ENCODE measurements at places on chromosomes 3 and 15.

GRCh38 chr15:48112242-48112641 lies 8.5 kb upstream of the SLC24A5 start:
- no peak for DNase-seq

GRCh38 chr3:81545572-81545971 lies 215.9 kb downstream of the GBE1 start:
- DNase-seq, result no peak

DNA sequence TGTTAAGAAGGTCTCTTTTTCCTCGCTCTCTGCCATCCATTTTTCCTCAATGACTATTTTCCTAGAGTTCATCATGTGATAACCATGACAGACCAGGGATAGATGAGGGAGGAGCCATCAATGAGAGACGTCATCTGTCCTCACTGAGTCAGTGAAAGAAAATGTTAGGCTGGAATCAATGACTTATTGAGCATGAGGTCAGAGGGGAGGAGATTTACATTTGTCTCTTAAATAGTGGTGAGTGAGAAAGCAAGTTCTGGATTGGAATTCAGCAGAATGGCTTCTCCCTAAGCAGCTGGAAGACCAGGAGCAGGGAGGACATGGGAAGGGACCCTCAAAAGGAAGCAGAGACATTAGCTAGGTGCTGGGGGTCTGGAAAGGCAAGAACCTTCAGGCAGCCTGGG lies 28.2 kb upstream of the USP3 start:
- DNase-seq, result no peak

DNA sequence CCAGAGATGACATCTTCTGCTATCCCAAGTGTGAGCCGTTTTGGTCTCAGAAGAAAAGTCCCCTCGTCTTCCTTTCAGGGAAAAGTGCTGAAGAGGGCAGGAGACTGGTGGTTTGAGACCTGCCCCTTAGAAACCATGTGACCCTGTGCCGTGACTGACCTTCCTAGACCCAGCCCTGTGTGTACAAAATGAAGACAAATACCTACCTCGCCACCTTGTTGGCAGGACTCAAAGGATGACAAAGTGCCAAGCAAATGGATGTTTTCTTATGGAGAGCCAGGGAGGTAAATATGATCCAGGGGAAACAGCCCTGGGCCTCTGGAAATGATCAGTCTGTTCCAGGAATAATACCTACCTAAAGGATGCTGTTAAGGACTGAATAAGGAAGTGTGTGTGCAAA lies 41.3 kb downstream of the FAM174B start:
- DNase-seq, result no peak

DNA sequence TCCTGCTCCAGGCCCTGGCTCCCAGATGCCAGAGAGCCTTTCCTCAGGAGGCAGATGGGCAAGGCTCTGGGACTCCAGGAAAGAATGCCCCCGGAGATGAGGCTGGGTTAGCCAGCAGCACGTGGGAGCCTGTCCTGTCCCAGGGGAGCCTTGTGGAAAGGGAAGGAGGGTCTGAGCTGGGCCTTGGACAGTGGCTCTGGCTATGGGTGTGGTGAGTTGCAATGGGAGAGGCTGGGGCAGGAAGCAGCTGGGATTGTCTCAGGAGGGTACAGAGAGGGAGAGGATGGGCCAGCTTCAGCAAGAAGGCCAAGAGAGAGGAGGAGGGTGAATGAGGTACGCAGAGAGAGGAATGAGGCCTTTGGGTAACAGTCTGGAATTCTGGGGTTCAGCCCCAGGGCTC lies 17.4 kb upstream of the CACNA2D2 start:
- no peak for DNase-seq

GRCh38 chr3:32758375-32758753 lies 59.4 kb upstream of the TRIM71 start:
- no peak for DNase-seq

DNA sequence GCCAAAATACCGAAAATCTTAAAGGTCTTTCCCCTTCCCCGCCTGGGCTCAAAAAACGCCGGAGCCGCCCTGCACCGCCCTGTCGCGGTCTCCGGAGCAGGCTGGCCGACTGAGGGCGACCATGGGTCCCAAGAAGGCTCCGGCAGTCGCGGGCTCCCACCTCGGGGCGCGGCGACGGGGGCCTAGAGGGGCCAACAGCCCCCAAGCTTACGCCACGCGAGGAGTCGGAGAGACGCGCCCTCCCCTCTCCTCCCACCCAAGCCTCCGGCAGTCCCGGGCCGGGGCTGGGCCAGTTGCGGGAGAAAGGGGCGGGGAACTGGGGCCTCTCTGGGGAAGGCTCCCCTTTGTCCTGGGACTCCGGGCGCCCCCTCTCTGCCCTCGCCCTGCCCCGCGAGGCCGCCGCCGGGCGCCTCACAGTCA lies 69.2 kb downstream of the GOLGA8B start:
- no peak for DNase-seq

DNA sequence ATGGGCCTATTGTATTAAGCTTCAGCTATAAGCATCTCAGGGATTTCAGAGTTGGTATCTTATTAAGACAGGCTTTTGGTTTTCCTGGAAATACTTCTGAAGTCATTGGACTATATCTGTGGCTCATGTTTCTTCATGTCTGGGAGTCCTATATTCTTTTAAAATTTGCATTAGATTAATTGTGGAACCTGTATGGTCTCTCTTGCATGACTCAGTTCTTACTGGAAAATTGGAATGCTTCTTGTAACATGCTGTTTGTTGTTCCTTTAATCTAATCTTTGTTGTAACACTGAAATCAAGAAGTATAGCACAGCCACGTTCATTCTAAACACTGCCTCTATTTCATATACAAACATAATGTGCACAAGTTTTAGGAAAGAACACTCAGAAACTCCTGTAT lies 208.1 kb downstream of the RBMS3 start:
- no peak for DNase-seq

- DNase-seq, result no peak
Measured at GRCh38 chr15:52737720-52738119, 52.4 kb downstream of the ONECUT1 start.

DNA sequence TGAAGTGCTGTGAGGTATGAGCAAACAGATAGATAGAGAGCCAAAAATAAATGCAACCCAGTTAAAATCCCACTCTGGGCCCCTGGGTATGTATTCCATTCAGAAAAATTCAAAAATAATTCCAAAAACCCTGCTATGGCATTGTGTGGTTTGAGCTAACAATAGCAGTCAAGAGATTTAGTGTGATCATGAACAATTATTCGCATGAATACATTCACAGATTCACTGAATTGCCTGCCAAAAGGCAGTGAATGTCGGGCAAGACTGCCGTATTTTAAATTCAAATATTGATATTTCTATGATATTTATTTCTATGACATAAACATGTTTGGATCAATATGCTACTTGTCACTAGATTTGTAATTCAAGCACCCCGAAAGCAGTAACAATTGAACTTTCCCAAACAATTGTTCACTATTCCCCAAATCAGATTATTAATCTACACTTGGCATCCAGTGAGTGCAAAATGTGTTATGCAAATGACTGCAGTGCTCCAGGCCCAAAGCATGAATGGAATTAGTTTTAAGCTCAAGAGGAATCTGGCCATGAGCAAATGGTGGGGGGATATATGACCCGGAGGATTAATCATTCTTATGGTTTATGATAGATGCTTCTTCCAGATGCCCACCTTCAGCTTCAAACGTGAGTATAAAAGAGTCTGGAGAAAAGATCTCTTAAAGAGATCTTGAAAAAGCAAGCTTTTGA lies 417.0 kb upstream of the MEIS2 start:
- DNase-seq, result no peak

DNA sequence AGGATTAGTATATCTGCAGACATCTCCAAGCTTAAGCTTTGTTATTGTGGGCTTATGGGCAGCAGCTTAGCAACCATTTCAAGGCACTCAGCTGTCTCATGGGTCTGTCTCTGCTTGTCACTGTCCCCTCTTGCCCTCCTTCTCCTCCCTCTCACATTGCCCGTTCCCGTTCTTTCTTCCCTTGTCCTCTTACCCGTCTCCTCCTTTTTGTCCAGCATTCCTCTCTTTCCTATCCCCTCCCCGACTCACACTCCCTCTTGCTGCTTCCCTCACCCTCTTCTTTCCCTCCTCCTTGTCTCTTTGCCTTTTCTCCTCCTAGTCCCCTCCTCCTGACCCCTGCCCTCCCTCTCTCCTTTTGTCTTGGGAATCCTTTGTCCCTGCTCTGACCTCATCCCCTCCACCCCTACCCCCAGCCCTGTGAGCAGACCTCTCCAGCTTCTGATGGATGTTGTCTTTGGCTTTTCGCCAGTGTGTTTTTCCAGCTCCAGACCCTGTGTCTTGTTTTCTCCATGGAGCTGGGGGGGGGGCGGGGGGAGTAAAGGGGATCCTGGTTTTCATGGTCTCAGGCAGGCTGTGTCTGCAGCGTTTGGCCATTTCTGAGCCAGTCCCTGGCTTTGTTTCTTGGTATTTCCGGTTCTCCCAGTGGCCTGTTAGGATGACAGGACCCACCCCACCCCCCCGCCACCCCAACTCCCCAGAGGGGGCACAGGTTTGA lies 47.9 kb upstream of the TRAK1 start:
- DNase-seq, result no peak

DNA sequence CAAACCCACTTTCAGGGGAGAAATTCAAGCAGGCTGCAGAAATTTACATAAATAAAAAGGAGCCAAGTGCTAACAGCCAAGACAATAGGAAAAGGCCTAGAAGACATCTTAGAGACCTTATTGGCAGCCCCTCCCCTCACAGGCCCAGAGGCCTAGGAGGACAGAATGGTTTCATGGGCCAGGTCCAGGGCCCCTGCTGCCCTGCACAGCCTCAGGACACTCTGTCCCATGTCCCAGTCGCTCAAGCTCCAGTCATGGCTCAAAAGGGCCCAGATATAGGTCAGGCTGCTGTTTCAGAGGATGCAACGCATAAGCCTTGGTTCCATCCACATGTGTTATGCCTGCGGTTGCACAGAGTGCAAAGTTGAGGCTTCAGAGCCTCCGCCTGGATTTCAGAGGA lies 55.8 kb downstream of the SLC41A3 start:
- no peak for DNase-seq

DNA sequence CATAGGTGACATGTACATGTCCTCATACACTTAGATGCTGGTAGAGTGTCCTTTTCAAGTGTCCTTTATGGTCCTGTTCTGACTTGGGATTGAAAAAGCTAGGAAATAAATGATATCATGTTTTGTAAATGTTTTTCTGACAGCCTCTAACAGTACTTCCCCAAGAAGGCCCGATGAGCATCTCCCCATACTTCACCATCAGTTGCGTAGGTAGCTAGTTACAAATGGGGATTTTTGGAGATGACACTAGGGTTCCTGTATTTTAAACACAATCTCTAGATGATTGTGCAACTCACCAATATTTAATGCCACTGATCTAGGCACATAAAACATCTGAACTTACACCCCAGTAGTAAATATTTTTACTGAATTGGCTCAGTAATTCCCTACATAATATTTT lies 27.8 kb downstream of the SLC25A26 start:
- DNase-seq, result no peak

- no peak for DNase-seq
Measured at GRCh38 chr3:26106228-26106627, 316.3 kb downstream of the OXSM start.

DNA sequence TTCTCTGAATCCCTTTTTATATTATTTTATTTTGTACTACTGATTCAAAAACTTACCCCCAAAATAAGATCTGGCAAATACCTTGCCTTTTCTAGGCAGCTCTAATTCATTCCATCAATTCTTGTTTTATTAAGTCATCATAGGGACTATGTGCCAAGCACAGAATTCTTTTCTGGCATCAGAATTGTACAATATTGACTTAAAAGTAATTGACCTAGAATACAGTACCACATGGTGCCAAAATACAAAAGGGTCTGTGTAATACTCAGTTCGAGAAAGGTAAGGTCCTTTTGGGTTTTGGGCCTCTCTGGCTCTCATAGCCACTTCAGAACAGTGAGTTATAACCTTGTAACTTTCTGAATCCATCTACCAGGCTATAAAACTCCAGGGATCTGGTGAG lies 46.2 kb downstream of the KBTBD8 start:
- DNase-seq, result no peak

DNA sequence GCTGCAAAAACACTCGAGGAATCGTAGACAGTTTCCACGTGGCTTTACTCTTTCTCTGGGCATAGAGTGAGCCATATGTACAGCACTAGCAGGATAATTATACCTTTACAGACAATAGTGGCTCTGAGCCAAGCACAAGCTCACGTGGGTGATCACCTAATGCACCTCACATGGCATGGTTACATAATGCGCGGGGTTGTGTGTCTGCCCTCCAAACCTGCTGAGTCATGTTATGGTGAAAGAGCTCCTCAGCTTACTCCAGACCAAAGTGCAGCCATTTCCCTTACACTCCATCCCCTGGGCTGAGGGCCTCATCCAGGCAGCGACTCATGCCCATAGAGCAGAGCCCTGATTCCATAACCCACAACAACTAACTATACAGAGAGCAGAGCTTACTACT lies 1458.4 kb upstream of the CADM2 start:
- DNase-seq, result no peak

DNA sequence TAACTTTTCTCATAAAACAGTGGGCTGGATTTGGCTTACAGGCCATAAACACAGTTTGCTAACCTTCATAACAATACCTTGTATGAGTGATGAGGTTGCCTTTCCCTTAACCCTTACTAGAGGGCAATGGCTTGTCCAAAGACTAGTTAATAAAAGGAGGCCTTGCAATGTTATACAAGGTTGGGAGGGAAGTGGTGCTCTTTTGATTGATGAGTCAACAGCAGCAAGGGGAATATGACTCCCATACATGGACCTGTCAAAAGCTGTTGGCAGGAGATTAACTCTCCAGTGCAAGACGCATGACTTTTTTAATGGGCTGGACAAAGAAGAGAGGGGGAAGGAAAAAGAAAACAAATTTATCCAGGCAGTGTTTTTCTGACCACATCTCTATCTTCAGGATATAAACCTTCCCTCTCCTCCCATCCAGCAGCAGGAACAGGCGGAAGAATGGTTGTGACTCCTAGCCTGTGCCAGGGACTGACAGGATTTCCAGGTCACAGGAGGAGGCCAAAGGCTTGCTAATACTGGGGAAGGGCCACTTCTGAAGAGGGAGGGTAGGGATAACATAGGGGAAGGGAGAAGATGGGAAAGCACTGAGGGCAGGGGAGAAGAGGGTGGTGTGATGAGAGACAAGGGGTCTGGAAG lies 35.2 kb upstream of the ARL14 start:
- DNase-seq, result no peak

GRCh38 chr15:63484433-63485186 lies 19.8 kb upstream of the USP3 start:
- no peak for DNase-seq

GRCh38 chr3:14471016-14471415 lies 68.6 kb downstream of the SLC6A6 start:
- no peak for DNase-seq

DNA sequence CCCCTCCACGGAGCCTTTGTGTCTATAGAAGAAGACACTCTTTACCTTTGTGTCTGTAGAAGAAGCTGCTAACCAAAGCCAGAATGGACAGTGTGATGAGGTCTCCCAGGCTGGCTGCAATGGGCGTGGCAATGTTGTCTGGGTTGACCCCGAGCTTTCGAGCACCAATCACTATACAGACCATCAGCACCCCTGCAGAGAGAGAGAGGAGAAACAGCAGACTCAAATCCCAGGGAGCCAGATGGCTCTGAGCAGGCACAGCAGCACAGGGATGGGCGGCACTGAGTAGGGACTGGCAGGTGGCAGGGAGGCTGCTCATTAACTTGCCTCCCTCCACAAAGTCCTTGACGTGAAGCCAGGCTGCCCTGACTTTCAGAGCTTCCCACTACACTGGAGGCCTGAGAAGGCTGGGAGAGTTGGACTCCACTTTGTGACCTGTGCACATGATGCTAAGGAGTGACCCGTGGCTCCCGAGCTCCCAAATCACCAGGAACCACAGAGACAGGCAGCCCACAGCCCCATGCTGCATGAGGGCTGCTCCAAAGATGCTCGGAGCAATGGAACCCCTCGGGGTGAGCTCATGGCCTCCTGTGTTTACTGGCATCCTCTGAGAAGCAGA lies 53.9 kb downstream of the ROPN1B start:
- no peak for DNase-seq

- DNase-seq, result no peak
Measured at GRCh38 chr3:146199762-146200161, 38.8 kb upstream of the PLOD2 start.
